Type B pancreatic cell (in vitro differentiated cells): ENCODE measurements at places on chromosomes 11 and 22. TPM values are rescaled to one million over a fixed set of nuclear protein-coding genes. Genes with fewer than 3 reads are reported as not detected.

- H3K27ac ChIP-seq, result no peak overlapping the region
- no peaks in the 10 kb centered on the region for H3K36me3 ChIP-seq
- H3K27me3 ChIP-seq, result no peaks in the 10 kb centered on the region
- no peak for DNase-seq
Observed at GRCh38 chr22:23781511-23782183, 5.1 kb upstream of the SMARCB1 start.

TAGLN gene
- total RNA-seq, result 97.9 and 106 TPM in 2 replicates

CNTF gene
- total RNA-seq, result 1.6 and 2.0 TPM in 2 replicates

GTSE1 gene
- 12.3 and 39.6 TPM in 2 replicates for total RNA-seq
